ENCODE measurements at places on chromosomes 11 and 22. TPM values are rescaled to one million over a fixed set of nuclear protein-coding genes. Genes with fewer than 3 reads are reported as not detected.

Gene MUC5AC
- not detected for total RNA-seq

Gene PATE4
- not detected for total RNA-seq

Gene SYVN1
- total RNA-seq = 27.5 TPM

Gene KCNJ1
- not detected for total RNA-seq

Gene DNAL4
- total RNA-seq = 7.4 TPM

Gene TBX10
- not detected for total RNA-seq

Gene TSGA10IP
- total RNA-seq = not detected

Gene SOX6
- total RNA-seq = not detected

Data from activated naive CD8-positive, alpha-beta T cell treated with anti-CD3 and anti-CD28 coated beads for 36 hours (primary cell).